Stimulated activated CD8-positive, alpha-beta memory T cell treated with anti-CD3 and anti-CD28 coated beads, Interleukin-4, amount 100 ng/mL, for 4 hours (primary cell): ENCODE measurements at places on chromosomes 3 and 15.

- DNase-seq = no peak
Observed at GRCh38 chr15:75097939-75098338, 74.5 kb downstream of the PPCDC start.

DNA sequence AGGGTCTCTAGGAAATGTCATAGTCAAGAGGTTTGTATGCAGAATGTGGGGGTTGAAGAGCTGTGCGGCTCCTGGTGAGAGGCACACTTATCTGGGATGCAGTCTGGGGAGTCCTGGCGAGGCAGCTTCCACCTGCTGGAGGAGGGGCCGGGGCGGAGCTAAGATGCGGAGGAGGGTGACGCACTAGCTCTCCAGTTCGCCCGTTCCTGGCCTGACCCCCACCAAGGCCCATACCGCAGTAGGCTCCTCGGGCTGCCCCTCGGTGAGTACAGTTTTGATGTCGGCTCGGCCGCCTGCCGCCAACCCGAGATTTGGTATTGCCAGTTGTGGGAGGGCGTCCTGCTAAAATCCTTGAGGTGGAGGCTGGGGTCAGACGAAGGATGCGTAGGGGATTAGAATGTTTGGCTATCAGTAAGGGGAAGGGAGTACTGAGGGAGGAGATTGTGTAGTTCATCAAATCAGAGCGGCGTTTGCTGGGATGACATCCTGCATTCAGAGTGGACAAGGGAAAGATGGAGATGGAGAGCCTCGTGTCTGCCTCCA is at the start of gene SCG5:
Gene SCG5 (plus strand): TSS at position 194 of the 543 bp plus-strand sequence. CDS start 1,883 bp downstream, outside the sequence.
- DNase-seq = no peak

GRCh38 chr3:154783061-154783460 is 297.1 kb upstream of the MME start:
- DNase-seq = no peak

DNA sequence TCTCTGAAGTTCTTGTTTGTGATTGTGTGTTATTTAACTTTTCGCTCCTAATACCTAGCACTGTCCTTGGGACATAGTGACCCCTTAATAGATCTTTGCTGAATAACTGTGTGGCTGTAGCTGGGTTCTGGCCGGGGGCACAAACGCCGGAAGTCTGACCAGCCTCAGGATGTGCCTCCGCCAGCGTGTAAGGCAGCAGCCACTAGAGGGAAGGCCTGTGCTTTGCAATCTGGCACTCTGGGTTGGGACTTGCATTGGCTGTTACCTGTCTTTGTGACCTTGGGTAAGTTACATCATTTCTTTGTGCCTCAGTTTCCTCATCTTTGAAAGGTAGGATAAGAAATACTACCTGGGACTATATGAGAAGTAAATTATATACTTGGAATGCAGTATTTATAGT is 158.7 kb downstream of the GHSR start:
- DNase-seq = no peak

DNA sequence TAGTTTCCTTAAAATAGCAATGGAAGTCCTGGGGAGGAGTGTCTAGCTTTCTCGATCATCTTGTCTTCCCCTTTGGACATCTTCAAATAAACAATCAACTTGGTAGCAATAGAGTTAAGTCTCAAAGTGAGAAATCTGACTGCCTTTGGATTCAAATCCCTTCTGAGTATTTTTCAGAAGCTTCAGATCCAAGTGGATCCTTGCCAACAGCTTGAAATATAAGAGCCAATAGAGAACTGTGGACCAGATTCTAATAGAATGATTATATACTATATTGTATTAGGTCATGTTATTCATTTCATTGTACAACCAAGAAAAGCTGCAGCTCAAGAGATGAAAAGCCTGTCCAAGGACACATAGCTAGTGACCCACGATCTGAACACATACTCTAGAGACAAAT is 60.2 kb downstream of the SYNPR start:
- DNase-seq = no peak

- no peak for DNase-seq
Observed at GRCh38 chr3:48684480-48685143, 1.1 kb downstream of the NCKIPSD start.

DNA sequence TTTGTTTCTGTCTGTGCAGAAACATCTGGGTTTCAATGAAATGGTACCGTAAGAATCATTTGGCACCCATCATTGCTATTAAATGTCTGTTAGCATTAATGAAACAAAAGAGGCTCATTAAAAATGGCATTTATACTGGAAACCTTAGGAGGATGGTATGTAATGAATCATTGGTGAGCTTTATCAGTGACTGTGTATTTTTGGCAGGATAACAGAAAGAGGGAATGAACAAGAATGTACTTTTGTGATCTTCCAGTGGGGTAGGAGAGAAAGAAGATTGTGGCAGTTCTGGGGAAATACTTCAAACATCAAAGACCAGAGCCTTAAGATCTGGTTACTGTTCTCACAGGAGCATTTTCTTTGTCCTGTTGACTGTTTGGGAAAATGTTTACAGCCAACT is 4.7 kb upstream of the DCBLD2 start:
- no peak for DNase-seq

- no peak for DNase-seq
Observed at GRCh38 chr3:181906338-181906737, 194.6 kb downstream of the SOX2 start.

DNA sequence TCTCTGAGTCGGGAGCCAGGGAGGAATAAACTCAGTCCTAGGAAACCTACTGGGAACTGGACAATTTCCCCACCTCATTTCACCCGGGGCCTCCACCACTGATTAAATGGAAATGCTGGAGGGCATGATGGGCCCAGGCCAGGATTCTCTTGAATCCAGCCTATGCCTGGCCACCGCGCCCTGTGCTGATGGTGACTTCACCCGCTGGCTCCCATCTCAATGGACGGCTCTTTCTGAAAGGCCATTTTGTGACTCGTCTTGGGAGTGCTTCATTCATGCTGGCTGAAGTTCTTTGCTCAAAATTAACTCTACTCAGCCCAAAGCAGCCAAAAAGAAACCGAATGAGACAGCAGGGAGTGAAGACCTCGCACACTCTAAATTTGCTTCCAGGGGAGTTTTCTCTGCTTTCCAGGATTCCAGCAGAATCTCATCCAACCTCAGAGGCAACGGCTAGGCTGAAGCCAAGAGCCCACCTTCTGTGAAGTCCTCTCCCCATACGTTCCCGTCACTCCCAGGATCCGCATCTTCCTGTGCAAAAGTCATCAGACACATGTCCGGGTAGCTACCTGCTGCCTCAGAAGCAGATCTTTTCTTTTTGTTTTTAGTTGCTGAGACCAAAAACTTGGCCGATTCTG is 266.0 kb upstream of the ICE2 start:
- DNase-seq = no peak

- no peak for DNase-seq
Observed at GRCh38 chr15:83248151-83249029, 36.1 kb downstream of the BNC1 start.

DNA sequence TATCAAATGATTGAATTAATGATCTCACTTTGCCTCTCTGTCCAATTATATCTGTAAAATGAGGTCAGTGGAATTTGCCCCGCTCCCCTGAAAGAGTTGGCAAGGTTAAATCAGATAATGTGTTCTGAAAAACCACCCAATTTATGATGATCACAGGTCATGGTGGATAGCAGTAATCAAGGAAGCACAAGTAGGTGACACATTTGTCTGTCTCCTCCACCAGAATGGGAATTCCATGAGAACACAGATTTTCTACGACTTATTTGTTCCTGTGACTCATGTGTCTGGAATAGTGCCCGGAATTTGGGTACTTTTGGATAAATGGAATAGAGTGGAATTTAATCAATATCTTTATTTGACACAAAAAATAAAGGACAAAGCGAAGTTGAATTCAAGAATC is 220.9 kb upstream of the SUCLG2 start:
- DNase-seq = no peak

DNA sequence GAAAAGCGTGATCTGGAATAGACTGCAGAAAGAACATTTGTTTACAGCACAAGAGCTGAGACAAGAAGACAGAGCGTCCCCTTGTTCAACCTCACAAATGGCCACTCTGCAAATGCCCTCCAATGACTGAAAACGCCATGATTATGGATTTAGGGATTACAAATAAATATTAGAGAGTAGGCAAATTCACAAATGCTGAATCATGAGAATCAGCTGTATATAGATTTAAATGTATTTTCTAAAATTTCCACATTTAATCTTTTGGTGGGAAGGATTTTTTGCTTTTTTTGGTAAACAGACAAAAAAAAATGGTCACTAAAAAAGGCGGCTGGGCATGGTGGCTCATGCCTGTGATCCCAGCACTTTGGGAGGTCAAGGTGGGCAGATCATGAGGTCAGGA is 10.6 kb upstream of the POLG start:
- DNase-seq = no peak

- no peak for DNase-seq
Observed at GRCh38 chr3:190597291-190597690, 83.4 kb downstream of the IL1RAP start.

- no peak for DNase-seq
Observed at GRCh38 chr3:131602011-131602779, 99.4 kb upstream of the MRPL3 start.
